Cerebellum (tissue), 4 donors: ENCODE measurements at places on chromosomes 5 and 9.

DNA sequence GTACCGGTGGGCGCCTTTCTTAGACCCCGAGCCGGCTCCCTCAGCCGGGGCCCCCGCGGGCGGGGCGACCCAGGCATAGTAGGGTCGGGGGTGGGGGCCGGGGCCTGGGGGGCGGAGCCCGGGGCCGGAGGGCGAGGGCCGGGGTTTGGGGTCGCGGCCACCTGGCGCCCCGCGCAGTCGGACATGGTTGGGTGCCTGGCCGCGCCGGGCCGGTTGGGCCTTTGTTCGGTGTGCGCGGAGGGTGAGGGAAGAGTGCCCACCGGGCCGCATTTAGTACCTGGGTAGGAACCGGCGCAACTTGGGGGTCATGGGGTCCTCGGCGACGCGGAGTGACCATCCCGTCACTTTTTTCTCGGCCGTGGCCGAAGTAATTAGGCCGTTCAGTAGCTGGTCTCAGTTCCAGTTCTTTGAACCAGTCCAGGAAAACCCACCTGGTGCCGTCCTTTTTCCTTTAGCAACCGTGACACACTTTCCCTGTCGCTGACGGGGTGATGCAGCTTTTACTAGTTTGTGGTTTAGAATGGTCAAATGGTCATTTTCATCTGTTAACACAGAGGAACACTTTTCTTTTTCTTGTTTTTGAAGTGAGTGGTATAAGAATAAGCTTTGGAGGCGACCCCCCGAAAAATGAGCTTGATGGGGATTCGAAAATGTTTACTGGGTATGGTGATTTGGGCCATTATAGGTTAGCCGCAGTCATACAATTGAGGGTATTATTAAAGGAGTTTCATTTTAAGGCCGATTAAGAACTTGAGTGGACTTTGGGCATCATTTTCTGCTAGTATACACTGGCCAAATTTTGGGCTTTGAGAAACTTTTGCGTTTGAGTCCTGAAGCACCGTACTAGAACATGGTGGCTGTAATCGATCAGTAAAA is 589 bp downstream of the CKS2 start:
- no peak for DNase-seq

DNA sequence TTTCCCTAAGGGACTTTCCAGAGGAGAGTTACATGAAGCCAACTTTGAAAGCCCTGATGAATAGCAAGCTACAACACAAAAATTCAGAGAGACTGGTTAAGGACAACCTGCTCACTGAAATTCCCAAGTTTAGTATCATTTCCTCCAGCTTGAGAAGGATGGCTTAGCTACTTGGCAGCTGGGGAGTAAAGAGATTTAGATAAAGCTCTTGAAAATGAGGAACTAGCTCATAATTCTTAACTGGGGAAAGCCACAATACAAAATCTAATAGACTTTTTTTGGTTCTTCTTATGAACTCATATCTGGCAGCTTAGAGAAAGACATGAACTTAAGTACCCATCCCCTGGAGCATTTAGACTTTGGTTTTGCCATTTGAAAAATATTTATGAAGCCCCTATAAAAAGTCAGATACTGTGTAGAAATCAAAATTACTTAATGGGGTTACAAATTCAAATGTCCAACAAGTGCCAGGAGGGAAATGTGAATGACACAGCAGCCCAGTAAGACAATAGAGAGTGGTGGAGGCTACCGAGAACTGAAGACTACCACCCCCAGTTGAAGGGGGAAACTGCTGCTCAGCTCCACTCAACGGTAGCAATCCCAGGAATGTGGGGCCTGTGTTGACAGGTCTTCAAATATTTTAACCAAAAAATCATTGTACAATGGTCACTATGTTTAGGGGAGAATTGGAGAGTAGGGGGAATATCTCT is 79.4 kb upstream of the ADRB2 start:
- no peak for DNase-seq

- no peak for DNase-seq
Measured at GRCh38 chr5:153985498-153985897, 53.2 kb downstream of the FAM114A2 start.

GRCh38 chr9:31372799-31373587 is 1011.5 kb upstream of the ACO1 start:
- no peak for DNase-seq

DNA sequence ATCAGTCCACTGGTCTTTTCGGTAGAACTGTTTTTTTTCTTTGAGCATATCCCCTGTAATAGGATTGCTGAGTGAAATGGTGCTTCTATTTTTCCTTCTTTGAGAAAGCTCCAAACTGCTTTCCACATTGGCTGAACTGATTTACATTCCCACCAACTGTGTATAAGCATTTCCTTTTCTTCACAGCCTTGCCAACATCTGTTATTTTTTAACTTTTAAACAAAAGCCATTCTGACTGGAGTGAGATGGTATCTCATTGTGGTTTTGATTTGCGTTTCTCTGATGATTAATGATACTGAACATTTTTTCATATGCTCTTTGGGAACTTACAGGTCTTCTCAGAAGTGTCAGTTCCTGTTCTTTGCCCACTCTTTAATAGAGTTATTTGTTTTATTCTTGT is 764.7 kb downstream of the MTRR start:
- no peak for DNase-seq

DNA sequence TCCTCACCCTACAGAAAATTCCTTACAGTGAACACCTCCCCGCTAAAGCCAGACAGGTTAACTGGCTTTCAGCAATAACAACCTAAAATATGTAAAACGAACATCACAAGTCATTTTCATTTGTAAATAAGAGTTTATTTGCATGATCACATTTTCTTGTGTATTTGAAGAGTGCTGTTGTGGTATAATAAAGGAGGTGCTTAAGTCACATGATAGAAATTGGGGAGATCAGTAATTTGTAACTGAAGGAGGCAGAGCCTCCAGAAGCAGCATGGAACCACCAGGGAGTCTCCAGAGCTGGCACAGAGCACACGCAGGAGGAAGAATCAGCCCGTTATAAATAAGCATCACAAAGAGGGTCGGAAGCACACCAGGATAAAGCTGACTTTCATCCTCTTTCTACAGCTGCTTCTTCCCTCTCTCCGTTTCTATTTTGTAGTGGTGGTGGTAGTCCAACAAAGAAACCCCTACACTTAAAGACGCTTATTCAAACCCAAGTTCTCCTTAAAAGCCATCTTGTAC is 210.6 kb downstream of the MAPKAP1 start:
- peak; percentile 22 for DNase-seq

DNA sequence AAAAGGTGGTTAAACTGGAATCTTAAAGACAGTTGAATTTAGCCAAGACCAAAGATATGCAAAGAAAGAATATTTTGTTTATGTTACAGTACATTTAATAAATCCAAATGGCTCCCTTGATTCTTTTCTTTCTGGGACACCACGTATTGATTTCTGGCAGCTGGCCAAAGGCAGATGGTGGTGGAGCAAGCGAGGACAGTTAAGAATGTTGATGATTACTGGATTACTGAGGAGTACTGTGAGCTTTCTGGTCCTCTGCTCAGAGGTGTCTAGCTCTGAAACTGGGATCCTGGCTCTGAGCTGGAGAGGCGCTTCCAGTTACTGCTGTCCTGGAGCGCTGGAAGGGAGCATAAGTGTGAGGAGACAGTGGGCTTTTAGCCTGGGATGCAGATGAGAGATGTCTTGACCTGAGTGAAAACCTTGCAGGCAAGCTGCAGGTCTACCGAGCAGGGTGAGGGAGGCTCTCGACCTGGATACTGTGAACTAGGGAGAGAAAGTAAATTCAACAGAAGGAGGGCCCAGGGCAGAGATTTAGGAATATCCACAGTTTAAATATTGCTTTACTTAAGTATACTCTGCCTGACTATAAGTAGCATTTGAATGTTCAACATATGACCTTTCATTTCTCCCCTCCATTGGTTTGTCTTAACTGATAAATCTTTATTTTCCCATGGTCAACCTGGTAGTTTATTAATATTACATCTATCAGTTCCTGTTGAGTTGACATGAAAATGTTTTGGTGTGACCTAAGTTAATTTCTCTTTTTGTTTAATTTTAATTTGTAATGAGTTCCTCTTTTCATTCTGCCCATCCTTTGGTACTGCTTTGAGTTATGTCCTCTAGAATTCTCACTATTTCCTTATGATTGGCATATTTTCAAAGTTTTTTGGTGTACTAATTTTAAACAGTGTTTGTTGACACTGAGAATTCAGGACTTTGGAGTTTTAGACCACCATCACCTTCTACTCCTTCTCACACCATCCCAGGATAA is 3.7 kb downstream of the SYK start:
- peak; percentile 8 for DNase-seq

DNA sequence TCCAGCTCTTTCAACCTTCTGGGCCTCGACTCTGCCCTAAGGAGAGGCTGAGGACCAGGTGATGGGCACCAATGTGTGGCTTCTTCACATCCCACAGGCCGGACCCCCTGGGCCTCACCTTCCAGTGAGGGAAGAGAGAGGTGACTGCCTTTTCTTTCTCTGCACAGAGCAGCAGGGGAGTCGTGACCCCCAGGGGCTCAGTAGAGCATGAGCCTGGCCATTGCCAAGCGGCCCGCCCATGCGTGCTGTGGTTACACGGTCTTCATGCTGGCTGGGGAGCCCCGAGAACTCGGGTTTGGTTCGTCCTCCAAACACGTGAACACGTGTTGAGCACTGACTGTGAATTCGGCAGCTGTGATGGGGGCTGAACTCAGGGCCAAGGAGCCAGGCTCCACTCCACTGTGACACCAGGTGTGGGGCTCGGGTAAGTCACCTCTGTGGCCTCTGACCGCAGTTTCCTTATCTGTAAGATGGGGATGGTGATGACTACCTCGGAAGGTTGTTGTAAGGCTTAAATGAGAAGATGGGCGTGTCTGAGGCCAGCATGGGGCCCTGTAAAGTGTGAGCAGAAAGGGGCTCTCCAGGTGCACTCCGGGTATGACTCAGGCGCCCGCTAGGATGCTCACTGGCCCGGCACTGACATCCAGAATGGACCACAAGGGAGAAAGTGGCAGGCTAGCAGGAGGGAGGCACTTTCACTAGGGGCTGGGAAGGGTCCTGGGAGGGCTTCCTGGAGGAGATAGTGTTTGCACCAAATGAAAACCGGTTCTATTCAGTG is 13.4 kb upstream of the GRHPR start:
- DNase-seq: no peak

DNA sequence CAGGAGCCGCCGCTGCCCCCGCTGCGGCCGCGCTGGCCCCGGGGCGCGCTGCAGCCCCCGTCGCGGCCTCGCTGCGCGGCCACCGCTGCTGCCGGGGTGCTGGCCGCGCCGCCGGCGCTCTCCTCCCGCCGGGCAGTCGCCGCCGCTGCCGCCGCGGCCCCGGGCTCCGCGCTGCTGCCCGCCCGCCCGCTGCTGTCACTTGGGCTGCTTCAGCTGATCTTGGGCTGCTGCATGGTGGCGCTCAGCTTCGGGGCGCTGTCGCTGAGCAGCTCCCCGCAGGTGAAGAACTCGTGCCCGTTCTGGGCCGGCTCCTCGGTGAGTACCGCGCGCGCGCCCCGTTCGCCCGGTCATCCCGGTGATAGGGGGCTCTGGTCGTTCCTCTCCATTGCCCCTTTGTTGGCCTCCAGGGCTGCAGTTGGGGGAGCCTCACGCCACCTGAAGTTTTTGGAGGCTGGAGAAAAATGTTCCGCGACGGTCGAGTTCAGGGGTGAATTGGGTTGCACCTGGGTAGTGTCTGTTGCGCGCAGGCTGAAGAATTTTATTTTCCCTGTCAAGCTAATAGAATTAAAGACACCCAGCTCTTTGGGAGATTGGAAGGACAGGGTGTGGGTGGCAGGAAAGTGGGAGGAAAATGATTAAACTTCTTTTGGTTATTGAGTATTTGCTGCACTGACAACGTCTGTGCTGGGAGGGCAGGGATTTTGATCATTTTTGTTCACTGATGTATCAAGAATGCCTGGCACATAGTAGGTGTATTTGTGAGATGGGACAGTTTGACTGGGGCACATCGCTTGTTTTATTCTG is 596 bp downstream of the ENTREP1 start:
- DNase-seq: no peak

- no peak for DNase-seq
Measured at GRCh38 chr5:3194684-3195083, 400.9 kb upstream of the IRX1 start.

- DNase-seq: no peak
Measured at GRCh38 chr9:132888151-132888550, 9.5 kb downstream of the SPACA9 start.

- DNase-seq: no peak
Measured at GRCh38 chr5:107251151-107251550, 419.6 kb downstream of the EFNA5 start.

DNA sequence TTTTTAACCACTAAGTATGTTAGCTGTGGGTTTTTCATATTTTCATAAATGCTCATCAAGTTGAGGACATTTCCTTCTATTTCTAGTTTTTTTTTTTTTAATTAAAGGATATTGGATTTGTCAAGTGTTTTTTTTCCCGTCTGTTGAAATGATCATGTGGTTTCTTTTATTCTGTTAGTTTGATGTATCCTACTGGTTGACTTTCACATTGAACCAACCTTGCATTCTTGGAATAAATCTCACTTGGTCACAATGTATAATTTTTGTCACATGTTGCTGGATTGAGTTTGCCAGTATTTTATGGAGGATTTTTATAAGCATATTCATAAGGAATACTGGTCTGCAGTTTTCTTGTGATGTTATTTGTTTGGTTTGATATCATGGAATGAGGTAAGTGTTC is 12.4 kb downstream of the FAM200C start:
- no peak for DNase-seq

DNA sequence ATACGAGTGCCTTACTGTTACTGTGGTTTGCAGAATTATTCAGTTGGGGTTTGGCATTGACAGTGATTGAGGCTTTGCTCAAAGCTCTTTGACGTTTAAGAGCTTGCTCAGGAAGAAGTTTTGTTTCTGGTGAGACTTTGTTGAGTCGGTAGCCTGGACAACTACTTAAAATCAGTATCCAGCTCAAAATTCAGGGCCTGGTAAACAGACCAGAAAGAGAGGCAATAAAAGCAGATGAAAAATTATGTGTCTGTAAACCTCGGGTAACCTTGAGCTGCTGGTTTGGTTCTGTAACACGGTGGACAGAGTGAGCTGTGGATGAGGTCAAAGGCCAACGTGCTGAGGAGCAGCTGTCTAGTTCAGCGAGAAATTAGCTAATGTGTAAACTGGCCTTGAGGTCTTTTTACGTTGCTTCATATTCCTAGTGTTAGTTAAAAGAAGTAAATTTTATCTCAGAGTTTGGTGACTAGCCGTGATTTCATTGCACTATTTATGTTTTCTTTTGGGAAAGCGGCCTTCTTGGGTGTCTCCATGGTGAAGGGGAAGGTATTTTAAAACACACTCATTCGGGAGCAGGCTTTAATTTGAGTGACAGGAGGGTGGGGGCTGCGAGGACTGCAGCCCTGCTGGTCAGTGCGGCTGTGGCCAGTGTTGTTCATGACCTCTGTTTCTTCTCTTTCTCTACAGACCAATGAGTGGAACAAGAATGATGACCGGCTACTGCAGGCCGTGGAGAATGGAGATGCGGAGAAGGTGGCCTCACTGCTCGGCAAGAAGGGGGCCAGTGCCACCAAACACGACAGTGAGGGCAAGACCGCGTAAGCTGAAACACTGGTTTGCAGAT is 82.0 kb upstream of the TTC23L start:
- DNase-seq: no peak

GRCh38 chr5:35038891-35039290 is 8.9 kb downstream of the AGXT2 start:
- peak; percentile 19 for DNase-seq

GRCh38 chr5:53338971-53339370 is 141.5 kb upstream of the FST start:
- no peak for DNase-seq

GRCh38 chr5:57316798-57317327 is 143.0 kb downstream of the GPBP1 start:
- no peak for DNase-seq
